ENCODE measurements at places on chromosomes 5 and 9. TPM values are rescaled to one million over a fixed set of nuclear protein-coding genes. Genes with fewer than 3 reads are reported as not detected.
A peak's percentile ranks its signal among the peaks of the same experiment; 100 is the strongest.

DNA sequence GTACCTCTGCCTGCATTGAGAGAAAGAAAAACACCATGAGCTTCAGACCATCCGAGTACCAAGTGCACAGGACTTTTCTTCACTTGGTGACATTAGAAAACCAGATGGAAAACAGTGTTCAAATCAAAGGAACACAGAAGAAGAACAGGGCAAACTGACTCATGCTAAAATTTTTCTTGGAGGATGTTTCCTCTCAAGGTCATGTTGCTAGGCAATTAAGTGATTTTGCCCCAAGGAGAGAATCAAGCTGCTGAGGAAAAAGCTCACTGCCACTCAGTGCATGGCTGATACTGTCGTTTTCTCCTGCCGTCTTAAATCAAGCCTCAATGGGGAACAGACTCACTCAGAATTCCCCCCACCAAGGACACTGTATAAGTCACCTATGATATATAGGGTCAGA is 57.9 kb upstream of the SIMC1 start:
- DNase-seq = no peak

- DNase-seq = no peak
These were observed 501.5 kb downstream of the ELAVL2 start for GRCh38 chr9:23324511-23324910.

DNA sequence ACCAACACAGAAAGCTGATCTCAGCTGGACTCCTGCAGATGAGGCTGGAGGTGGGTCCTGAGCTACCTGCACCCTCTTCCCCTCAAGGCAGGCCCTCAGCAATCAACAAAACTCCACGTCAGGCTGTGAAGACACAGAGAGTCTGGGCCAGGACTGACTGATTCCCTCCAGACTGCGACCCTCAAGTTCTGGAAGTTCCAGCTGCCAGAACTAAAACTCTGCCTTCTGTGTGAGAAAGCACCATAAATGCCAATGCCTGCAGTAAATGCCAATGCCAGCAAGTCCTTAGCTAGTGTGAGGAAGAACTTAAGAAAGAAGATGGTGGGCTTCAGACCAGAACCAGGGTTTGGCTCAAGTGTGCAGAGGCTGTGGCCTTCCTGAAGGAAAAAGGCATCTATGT is 42.5 kb upstream of the GABBR2 start:
- no peak for DNase-seq

- DNase-seq = no peak
These were observed 56.2 kb downstream of the PLAC8L1 start for GRCh38 chr5:146048994-146049703.

Gene PCDHA4
- total RNA-seq = 10.7 TPM

DNA sequence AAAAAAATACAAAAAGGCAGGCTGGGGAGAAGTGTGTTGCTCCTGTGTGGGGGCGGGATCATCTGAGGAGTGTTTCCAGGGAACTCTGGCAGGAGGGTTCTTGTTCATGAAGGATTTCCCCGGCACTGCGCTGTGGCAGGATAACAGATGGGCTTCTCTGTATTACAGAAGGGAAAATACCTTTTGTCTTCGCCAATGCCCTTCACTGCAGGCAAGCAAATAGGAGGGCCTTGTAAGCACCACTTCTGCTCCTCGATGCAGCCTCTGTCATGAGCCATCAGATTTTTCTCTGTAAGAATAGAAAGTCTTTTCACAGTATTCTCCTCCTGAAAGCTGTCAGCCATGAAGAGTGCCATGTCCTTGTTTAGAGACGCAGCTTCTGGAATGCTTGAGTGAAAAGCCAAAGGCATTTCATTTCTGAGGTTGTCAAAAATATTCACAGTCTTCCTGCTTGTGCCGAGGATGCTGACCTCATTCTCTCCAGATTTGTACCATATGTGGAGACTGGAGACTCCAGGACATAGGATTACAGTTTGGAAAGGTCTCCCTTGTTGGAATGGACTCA is 294.0 kb downstream of the YTHDC2 start:
- DNase-seq = no peak

DNA sequence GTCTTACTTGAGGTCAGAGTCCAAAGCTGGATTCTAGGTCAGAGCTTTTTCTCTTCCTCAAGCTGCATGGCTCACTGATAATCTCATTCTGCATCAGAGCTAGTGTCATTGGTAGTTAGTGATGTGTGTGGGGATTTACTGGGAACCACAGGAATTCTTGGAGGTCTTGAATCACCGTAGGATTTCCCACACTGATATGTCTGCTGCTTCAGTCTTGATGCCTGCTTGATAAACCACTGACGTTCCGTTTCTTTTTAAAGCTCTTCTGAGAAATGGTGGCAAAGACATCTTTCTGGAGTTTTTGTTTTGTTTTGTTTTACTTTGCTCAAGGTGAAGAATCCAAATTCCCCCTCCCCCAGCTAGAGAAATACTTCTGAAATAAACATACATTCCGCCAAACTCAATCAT is 1.2 kb upstream of the GARIN3 start:
- no peak for DNase-seq

DNA sequence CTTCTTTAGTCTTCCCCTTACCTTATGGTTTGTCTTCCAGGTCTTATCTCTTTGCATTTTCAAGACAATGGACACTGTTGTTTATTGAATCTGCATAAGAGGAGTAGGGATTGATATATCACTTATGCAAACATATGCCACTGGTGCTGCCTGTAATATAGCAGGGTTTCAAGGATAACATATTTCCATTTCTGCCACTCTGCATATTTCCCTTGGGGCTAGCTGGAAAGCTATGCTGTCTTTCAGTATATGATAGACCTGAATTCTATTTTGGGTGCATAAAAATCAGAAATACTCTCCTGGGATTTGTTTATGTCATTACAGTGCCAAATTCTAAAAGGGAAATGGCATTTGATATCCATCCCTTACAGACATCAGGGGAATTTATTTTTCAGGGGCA is 400.2 kb downstream of the TLR4 start:
- no peak for DNase-seq

- no peak for DNase-seq
These were observed 220.7 kb upstream of the MSX2 start for GRCh38 chr5:174503461-174504265.

DNA sequence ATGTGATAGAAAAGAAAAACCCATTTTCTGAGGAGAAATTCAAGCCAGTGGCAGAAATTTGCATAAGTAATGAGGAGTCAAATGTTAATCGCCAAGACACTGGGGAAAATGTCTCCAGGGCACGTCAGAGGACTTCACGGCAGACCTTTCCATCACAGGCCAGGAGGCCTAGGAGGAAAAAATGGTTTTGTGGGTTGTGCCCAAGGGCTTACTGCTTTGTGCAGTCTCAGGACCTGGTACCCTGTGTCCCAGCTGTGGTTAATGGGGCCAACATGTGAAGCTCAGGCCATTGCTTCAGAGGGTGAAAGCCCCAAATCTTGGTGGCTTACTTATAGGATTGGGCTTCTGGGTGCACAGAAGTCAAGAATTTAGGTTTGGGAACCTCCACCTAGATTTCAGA is 54.8 kb upstream of the ADAMTS2 start:
- DNase-seq = peak; percentile 11

Gene THG1L
- total RNA-seq = 9.9 TPM

Gene ABCA2
- total RNA-seq = 44.7 TPM

GRCh38 chr9:85237478-85237877 is 504.3 kb downstream of the AGTPBP1 start:
- DNase-seq = no peak

GRCh38 chr5:9466697-9467096 is 79.2 kb downstream of the SEMA5A start:
- no peak for DNase-seq

- DNase-seq = no peak
These were observed 28.7 kb upstream of the PDE8B start for GRCh38 chr5:77181596-77182304.

Gene FAM151B
- total RNA-seq = 2.9 TPM

DNA sequence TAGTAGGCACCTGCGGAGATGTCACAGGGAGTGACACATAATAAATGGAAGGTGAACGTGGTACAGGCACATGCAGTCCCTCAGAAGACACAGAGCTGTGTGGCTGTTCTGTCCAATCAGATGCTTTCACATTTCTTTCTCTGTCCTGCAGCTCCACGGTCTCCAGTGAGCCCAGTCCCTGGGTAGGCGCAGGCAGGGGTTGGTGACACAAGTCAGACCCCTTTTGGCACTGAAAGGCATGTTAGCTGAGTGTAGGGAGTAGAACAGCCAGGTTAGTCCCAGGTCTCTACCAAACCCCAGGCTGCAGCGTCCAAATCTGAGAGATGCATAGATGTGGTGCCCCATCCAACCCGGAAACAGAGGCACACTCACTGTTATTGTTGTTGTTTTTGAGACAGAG is 2.8 kb downstream of the SLC31A2 start:
- DNase-seq = no peak

Gene CDKN2B
- 18.4 TPM for total RNA-seq

GRCh38 chr9:128688501-128689292 is at the start of gene SET:
TSS of gene SET (plus strand) at chr9:128689222. CDS start at chr9:128689583, 361 bp downstream.
- peak; percentile 97 for DNase-seq

DNA sequence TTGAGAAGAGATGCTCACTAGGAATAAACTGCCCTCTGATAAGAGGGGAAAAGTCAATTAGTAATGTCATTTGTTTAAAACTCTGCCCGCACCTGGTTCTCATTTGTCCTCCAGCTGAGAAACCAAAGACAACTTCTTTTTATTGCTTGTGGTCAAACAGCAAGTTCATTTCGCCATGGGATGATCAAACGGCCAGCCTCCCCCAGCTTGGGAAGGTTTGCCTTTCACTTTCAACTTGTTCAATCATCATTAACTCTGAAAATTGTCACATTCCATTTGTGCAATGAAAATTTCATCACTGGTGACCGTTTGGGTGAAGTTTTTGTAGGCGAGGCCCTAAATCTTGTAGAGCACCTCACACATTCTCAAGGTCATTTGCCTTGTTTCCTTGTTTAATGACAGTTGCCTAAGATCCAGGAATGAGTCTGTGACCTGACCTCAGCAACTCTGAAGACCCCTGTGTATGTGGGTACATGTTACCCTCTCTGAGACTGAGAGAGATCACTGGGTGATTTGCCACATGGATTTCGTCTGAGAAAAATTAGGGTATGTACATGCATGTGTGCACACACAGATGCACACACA is 117.7 kb downstream of the MARCHF3 start:
- no peak for DNase-seq

DNA sequence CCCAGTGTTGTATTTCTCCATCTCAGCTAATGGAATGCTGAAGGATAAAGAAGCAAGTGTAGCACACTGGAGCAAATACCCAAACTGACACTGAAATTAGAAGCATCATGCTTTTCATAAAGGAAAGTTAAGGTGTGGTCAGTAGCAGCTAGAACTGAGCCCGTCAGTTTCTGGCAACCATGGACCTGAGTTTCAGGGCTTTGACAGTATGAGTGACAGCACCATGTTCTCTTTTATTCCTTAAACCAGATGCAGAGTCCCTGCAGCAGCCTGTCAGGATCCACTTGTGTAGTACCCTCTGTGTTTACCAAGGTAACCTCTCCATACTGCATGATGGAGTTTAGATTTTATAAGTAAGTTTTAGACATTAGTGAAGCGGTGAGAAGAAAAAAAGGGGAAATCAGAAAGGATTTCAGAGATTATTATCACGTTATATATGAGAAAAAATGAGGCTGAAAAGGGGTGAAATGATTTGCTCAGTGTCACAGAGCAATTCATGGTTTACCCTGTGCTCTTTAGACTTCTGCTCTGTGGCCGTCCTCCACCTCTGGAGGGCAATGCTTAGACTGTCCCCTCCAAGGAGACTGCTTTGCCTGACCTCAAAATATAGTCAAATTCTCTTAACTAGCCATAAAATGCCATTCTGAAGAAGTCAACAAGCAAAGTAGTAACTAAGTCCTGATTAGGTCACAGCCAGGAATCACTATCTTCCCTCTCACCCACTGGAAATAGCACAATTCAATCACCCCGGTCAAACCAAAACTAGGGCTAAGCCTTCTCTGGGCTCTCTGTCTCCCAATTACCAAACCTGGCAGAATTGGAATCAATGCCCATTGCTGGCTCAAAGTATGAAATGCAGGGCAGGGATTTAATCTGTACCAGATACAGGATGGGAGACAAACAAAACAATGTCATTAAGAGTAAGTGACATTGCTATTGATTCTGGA is 10.5 kb upstream of the MYOT start:
- DNase-seq = no peak

Gene FBP2
- total RNA-seq = not detected

GRCh38 chr5:151825445-151825844 is 53.7 kb downstream of the G3BP1 start:
- DNase-seq = peak; percentile 72

GRCh38 chr9:137366891-137367381 is 56.0 kb downstream of the EXD3 start:
- no peak for DNase-seq

Gene FOXI1
- not detected for total RNA-seq

Gene GNAQ
- total RNA-seq = 52.1 TPM

DNA sequence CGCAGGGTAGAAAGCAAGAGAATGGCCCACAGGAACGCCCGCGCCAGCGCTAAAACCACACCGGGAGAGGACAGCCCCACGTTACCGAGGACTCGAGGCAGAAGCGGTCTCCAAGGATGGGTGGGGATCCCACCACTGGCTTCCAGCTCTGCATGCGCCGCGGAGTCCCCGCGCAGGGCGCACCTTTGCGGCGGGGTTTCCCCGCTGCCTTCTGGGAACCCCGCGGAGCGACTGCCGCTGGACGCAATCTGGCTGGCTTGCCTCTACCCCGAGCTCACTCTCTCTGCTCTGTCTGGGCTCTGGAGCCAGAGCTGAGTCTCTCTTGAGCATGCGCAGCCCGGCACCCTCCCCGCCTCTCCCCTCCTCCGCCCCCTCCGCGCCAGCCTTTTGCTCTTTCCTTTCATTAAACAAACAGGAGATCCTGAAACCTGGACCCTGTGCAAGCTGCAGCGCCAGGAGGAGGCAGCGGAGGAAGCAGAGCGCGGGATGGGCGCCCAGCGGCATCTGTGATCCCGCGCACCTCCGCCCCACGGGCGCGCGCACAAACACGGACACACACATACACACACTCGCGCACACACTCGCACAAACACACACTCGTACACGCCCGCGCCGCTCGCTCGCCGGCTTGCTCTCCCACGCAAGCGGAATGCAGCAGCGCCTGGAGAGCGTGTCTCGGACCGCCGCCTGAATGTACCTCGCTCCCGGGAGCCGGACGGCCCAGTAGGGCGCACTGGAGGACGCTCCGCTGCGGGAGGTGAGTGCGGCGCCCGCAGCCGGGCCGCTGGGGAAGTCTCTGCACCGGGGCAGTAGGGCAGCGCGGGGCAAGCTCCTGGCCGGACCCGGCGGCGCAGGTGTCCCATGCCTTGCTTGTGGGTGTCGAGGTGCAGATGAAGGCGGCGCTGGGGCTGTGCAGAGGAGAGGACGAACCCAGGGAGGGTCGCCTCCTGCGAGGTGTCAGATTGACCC is at the start of gene PLPPR1:
Gene PLPPR1 (plus strand): TSS at position 382 of the 969 bp plus-strand sequence.
- DNase-seq = peak; percentile 79

- DNase-seq = no peak
These were observed 9.7 kb downstream of the SEMA6A start for GRCh38 chr5:116564756-116565490.

GRCh38 chr5:87155106-87155505 is 112.6 kb upstream of the RASA1 start:
- DNase-seq = no peak

- DNase-seq = no peak
These were observed 3.7 kb downstream of the ANXA2R start for GRCh38 chr5:43036409-43036808.

Gene KIF20A
- total RNA-seq = 20.5 TPM

Gene GPR150
- not detected for total RNA-seq

Gene CDKN2B-AS1
- total RNA-seq = 1.5 TPM

GRCh38 chr5:36482812-36483211 is 123.6 kb upstream of the SLC1A3 start:
- no peak for DNase-seq

Gene GPR151
- not detected for total RNA-seq

- DNase-seq = no peak
These were observed 229.8 kb downstream of the BNC2 start for GRCh38 chr9:16640649-16641048.

Gene SPINK5
- 26.0 TPM for total RNA-seq

Measured in type B pancreatic cell (in vitro differentiated cells).